ENCODE measurements at places on chromosomes 3 and 15.

DNA sequence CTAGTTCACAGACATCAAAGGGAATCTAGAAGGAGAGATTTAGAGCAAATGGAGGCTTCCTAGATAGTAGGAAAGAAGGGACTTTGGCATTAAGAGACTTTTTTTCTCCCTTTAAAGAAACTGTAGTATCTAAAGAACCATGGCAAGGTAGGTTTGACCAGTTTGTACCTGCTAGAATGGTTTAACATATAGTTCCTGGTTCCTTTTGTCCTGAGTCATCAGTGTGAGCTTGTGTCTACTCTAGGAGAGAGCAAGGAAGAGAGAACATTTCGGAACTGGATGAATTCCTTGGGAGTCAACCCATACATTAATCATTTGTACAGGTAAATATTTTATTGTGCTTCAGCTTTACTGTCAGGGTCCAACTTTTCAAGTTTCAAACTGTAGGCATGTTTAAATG lies 29.6 kb upstream of the TRPC1 start:
- DNase-seq, result no peak

GRCh38 chr15:88835646-88836045 lies 32.4 kb downstream of the ACAN start:
- peak; percentile 41 for DNase-seq

GRCh38 chr15:74062671-74063070 lies 19.7 kb downstream of the GOLGA6A start:
- DNase-seq, result no peak

DNA sequence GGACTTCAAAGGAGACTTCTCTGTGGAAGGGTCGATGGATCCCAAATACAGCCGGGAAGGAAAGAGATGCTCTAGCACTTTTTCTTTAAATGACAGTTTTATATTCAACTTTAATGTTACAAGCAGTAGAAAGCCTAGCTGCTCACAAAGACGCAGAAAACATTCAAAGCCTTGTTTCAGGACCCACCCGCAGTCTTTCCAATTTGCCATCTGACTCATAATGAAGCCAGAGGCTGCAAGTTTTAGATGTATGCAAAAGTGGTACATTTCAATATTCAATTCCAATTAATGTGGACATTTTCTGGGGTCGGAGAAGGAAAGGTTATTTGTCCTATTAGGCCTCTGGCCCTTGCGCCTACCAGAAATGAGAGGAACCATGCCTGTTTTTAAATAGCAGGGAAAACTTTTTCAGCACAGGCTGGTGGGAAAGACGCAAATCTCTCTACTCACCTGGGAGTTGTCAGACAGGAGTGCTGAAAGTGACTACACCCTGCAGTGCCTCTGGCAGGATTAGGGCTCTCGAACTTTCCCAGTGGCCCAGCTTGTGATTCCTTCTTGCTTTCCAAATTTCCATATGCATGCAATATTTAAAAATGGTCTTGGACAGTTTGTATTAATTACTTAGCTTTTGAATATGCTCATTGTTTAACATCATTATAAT lies 117.4 kb upstream of the MBNL1 start:
- no peak for DNase-seq

- no peak for DNase-seq
These were observed 102.9 kb downstream of the SRGAP3 start for GRCh38 chr3:9146367-9147071.

GRCh38 chr3:38108649-38109579 lies 28.0 kb downstream of the ACAA1 start:
- DNase-seq, result no peak

GRCh38 chr15:71899674-71900073 lies 89.3 kb downstream of the NR2E3 start:
- DNase-seq, result no peak

DNA sequence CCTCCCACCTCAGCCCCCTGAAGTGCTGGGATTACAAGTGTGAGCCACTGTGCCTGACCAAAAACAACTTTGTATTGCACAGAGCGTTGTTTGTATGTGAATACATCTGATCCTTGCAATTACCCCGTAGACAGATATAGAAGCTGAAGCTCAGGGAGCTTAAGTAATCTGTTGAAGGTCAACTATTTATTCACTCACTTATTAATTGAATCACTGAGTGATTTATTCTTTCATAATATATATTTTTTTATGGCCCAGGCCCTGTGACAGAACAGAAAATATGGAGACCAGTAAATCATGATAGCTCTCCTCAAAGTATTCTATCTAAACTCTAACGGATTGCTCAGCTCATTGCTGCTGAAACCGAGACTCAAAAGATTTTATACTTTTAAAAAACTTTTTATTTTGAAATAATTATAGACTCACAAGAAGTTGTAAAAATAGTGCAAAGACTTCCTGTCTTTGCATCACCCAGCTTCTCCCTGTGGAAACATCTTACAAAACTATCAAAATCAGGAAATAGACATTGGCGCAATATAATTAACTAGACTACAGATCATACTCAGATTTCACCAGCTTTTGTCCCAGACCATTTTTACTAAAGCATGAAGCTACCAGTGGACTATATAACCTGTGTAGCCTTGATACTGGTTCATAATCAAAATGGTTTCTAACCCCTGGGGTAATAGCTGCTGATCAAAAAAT lies 466.1 kb downstream of the PDCD6IP start:
- DNase-seq, result no peak

DNA sequence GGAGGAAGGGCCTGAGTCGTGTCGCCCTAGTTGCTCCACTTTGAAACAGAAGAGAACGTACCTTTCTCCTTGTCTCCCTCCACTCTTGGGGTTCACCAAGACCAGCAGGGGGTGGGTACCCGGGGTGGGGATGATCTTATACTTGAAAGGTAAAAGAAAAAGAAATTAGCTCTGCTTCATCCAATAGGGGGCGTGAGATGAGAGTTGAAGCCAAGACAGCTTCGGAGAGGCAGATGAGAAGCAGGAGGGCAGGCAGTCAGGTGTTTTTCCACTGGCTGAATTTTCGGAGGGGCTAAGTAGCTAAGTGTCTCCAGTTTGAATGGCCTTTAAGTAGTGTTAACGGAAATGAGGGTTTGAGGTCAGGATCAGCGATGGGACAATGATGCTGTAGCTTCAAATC lies 100.4 kb downstream of the DGKG start:
- DNase-seq, result no peak

- DNase-seq, result no peak
These were observed at the start of gene GNAT1 for GRCh38 chr3:50190936-50191660. GNAT1 (plus strand) TSS chr3:50191610; CDS start chr3:50191726, 116 bp downstream.

GRCh38 chr3:15756505-15756904 lies 41.3 kb downstream of the ANKRD28 start:
- no peak for DNase-seq

DNA sequence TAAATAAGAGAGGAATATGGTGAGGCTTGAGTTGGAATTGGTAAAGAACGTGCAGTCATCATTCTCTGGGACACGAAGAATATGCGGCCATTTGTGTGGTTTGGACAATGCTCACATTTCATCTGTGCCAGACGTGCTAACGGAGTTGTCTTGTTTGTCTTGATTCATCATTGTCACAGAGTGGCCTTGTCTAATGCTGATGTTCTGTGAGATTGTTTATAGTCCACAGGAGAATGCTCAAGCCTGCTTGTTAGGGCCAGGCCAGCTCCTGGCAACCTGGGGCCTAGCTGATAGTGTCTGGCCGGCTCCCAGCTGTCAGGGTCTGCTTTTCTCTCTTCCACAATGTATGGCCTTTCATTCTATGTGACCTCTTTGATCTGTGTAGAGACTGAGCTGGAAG lies 384.7 kb downstream of the EDEM1 start:
- DNase-seq, result no peak

GRCh38 chr15:80701676-80702311 lies 6.7 kb downstream of the ABHD17C start:
- DNase-seq, result no peak

DNA sequence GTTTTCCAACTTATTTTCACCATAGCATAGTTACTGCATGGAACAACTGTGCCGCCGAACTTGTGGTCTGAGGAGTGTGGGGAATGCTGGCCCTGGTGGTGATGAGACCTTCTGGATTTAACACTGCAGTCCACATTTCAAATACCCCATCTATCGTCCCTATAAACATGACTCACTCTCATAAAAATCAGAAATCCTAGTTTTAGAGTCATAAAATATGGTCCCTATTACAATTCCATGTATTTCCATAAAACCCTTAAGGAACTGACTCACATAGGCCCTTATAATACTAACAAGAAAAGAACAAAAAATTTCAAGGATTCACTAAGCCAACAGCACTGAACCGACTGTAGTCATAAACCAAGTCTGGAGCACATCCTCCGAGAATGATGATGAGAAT lies 147.2 kb downstream of the FOXP1 start:
- no peak for DNase-seq

- no peak for DNase-seq
These were observed 126.5 kb downstream of the ADAMTS17 start for GRCh38 chr15:100215031-100215842.

GRCh38 chr3:6120786-6121185 lies 740.1 kb upstream of the GRM7 start:
- no peak for DNase-seq

DNA sequence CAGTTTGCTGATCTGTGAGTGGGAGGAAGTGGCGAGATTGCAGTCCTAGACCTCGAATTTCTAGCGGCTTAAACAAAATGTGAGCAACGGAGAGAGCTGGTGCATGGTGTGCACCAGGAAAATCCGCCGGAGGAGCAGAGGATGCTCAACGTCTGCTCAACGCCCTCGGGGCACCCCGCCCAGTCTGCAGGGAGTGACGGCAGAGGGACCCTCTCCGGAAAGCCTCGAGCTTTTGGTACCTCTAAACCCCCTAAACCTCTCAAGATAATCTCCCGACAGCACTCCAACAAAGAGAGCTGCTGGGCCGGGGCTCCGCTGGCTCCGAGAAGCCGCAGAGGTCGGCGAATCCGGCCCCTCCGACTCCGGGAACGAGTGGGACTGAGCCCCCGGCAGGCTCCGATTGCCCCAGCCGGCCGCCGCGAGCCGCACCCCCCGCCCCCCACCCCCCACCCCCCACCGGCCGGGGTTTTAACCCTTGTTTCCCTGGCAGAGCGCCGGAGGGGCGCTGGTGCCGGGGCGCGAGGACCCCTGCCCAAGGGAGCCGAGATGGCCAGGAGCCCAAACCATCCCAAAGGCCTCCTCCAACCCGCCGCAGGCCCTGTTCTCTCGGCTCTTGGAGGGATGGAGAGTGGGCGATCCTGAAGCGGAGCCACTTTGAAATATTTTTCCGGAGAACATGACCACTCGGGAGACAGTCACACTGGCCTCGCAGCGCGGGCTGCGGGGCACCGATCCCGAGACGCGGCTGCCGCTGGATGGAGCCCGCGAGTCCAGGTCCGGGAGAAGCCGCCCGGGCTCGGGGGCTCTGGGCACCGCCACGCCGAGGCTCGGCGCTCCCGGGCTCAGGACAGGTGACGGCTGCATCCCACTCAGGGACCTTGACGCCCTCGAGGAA lies 1.5 kb downstream of the MEGF11 start:
- peak; percentile 42 for DNase-seq

DNA sequence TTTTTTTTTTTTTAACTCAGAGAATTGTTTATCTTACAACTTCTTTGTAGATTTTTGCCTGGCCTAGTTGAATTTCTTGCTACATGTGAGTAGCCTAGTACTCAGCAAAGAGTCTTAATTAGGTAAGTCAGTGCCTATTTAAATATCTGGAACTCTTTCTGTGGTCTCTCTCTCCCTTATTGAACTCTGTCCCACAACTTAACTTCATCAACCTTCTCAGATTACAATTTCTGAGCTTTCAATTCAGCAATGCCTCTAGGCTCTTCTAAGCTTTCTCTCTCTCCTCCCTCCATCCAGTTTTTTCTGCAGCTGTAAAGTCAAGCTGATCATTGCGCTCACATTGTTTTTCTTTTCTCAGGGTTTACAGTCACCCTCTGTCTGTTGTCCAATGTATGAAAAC lies 517.6 kb upstream of the ROBO1 start:
- DNase-seq, result peak; percentile 11

DNA sequence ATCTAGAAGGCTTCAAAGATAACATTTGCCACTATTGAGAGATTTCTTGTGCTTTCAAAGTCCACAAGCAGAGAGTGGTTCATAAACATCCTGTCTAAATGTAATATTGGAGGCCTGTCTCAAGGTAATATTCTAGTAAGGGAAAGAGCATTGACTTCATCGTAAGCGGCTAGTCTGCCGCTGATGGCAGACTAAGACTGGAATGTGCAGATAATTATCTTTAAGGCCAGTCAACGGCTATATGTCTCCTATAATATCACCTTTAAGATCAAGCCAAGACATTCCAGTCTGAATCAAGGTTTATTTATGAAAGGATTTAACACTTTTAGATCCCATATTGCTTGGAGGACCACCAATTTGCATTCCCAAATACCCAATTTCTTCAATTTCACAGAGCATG lies 424.2 kb upstream of the WNT5A start:
- DNase-seq, result no peak

DNA sequence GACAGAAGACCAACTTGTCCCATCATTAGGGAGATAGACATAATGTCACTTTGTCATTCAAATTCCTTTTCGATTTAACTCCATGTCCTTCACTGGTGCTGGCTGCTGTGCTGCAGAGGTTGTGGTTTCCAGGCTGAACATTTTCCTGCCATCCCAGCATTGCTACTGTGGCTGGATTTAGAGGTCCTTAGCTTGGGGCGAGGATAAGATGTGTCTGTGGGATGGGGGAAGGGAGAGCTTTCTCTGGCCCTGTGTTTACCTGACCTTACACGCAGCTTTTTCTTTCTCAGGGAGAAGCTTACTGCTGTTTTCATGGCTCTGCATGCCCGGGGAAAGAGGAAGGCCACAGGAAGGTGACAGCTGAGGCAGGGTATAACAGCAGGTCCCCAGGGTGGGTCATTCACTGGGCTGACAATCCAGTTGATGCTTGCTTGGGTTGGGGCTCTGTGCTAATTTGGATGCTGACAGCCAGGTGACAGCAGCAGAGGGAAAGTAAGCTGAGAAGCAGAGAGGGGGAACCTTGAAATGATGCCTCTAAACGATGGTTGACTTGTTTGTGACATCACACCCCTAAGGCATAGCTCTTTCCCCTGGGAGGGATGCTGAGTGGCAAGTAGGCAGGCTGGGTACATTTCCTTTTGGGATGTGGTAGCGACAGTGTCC lies 326.9 kb upstream of the CTNNB1 start:
- no peak for DNase-seq

- DNase-seq, result no peak
These were observed 5.0 kb downstream of the MITF start for GRCh38 chr3:69743975-69744906.

- DNase-seq, result peak; percentile 91
These were observed 70.0 kb upstream of the ABHD2 start for GRCh38 chr15:89018207-89018606.

DNA sequence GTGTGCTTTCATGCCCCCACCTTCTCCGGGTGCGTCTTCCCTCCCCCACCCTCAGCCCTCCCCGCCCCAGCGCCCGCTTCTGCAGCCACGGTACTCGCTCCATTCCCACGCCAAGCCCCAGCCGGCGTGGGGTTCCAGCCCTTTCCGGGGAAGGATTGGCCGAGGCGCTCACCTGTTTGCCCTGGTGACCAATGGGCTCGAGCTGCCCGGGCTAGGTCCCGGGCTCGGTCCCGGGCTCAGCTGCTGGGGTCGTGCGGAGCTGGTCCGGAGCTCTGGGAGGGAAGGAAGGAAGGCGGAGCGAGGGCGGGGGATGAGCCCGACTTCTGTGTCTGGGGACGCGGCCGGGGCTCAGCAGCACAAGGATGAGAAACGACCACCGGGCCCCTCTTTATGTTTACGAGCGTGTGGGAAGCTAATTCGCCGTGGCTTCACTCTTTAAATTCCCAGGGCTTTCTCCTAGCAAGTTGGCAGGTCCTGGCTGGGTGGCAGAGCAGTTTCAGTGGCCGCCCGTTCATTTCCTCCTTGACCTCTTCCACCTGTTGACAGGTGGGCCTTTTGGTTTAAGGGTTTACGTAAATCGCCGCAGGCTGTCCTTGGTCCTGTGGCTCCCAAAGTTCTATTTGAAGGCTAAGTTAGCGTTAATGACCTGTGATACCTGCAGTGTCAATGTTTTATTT lies at the start of gene IGSF10:
Gene IGSF10, minus strand, starts transcription at position 288 of the 677 bp plus-strand sequence. CDS start 2,352 bp downstream, outside the sequence.
- peak; percentile 41 for DNase-seq

GRCh38 chr15:53530761-53531160 lies 228.7 kb downstream of the WDR72 start:
- no peak for DNase-seq
